Esophagus squamous epithelium (tissue), 5 donors: ENCODE measurements at places on chromosomes 13 and 19. TPM values are rescaled to one million over a fixed set of nuclear protein-coding genes. Genes with fewer than 3 reads are reported as not detected.

Gene FUT2
- 42.1 TPM for total RNA-seq

Gene NXNL1
- not detected for total RNA-seq

Gene CDX2
- not detected for total RNA-seq

Gene PTH2
- total RNA-seq = not detected

Gene MEIOSIN
- not detected for total RNA-seq

Gene PDCD5
- total RNA-seq = 105 TPM

Gene HSD17B14
- 4.8 TPM for total RNA-seq

Gene PKN1
- total RNA-seq = 6.1 TPM

Gene RNASEH2B
- 11.1 TPM for total RNA-seq
